ENCODE measurements at places on chromosomes 6 and 20.
A peak's percentile ranks its signal among the peaks of the same experiment; 100 is the strongest.

GRCh38 chr20:10217721-10218410 is 764 bp upstream of the SNAP25 start:
- no peak for DNase-seq

GRCh38 chr6:32432050-32432450 is 7.6 kb upstream of the HLA-DRA start:
- no peak for DNase-seq

GRCh38 chr6:52301326-52301725 is 16.8 kb upstream of the MCM3 start:
- no peak for DNase-seq

DNA sequence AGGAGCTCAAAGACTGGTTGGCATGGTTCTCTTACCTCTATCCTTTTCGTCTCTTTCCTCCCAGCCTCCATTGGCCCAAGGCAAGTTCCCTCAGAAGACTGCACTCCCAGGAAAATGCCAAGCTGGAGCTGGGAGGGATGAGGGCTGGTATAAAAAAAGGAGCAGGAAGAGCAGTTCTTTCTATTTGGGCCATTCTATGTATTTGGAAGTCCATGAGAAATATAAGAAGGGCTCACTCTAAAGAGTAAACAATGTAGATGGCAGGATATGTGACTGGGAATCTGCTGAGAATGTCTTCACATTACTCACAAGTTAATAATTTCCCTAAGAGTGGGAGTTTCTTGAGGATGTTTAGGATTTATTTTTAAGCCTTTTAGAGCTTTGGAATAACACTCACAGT is 36.6 kb upstream of the ADTRP start:
- DNase-seq = no peak

DNA sequence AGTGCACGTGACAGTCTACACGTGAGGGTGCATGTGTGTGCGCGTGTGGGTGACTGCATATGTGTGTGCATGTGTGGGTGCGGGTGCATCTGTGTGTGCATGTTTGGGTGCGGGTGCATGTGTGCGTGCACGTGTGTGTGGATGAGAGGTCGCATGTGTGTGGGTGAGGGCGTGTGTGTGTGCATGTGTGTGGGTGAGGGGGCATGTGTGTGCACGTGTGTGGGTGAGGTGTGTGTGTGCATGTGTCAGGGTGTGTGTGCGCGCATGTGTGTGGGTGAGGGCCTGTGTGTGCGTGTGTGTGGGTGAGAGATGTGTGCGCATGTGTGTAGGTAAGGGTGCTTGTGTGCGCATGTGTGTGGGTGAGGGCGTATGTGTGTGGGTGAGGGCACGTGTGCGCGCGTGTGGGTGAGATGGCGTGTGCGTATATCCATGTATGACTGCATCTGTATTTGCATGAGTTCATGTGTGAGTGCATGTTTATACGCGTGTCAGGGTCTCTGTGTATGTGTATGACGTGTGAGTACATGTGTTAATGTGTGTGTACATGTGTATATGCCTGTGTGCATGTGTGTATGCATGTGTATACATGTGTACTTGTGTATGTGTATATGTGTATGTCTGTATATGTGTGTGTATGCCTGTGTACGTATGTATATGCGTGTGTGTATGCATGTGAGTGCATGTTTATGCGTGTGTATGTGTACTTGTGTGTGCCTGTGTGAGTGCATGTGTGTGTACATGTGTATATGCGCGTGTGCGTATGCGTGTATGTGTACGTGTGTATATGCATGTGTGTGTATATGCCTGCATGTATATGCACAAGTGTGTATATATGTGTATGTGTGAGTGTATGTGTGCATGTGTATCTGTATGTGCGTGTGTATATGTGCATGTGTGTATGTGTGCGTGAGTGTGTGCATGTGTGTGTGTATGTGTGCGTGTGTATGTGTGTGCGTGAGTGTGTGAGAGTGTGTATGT is 4.1 kb upstream of the LIME1 start:
- no peak for DNase-seq

DNA sequence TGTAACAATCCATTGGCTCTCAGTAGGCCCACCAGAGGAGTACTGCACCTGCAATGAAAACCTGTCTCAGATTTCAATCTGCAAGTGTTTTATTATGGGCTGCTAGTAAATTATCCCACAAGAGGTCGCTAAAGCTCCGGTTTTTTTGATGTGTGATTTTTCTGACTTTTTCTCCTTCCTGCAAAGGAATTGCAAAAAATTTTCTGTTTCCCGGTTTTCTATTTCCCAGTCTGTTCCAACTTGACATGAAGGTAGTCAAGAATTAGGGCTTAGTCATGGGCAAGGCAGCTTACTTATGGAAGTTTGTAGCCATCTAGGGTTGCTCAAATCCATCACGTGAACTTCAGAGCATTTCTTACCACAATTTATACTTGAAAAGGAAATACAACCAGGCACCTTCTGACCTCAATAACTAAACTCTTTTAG is 38.5 kb upstream of the AHI1 start:
- DNase-seq = no peak

GRCh38 chr20:37386505-37387251 is 40.7 kb downstream of the SRC start:
- no peak for DNase-seq

DNA sequence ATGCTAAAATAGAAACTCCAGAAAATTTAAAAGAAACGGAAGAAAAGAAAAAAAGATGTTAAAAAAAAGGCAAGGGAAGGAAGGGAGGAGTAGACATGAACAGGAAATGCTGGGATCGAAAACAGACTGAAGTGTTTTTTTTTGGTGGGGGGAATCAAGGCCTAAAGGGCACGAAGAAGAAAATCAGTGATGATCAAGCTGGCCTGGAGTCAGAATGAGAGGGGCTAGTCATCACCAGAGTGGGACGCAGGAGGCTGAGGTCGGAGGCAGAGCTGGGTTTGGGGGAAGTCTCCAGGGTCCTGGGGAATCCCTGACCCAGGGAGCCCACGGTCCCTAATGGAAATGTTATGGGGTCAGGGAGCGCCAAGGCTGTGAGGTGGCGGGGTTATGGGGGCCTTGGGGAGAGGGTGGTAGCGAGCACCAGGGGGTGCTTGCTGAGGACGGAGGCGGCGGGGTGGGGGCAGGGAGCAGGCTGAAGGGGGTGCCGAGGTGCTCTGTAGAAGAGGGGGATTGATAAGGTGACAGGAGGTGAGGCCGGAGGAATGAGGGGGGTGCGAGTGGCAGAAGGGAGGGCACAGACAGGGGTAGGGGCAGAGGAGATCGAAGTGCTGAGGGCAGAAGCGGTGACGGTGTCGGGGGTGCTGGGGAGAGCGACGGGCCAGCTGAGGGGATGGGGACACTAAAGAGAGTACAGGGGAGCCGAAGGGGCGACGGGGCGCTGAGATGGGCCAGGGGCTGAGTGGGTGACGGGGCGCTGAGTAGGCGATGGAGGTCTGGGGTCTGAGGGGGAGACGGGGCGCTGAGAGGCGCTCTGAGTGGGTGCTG is 684 bp downstream of the ZNFX1 start:
- peak; percentile 55 for DNase-seq

- DNase-seq = peak; percentile 77
Observed at GRCh38 chr6:149484733-149485700, at the start of gene ZC3H12D. ZC3H12D (minus strand) TSS chr6:149485014; CDS start chr6:149474543, 10,471 bp downstream.

DNA sequence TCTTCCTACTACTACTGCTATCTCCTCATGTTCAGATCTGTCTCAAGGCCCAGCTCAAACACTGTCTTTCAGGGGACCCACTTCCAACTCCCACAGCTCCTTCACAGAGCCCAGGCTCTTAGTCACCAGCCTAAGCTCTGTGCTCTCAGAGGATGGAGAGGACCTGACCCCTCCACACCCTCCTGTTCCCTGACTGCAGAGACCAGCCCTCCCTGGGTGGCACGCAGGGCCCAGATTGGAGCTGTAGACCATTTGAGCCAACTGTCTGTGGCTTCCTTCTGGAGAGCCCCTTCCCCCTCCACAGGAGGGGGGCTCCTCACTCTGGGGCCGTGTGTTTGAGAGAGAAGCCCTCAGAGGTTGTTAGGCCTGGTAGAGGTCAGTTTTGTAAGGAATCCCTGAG is 9.8 kb downstream of the SNPH start:
- DNase-seq = no peak

GRCh38 chr20:24629668-24630067 is 160.2 kb downstream of the SYNDIG1 start:
- no peak for DNase-seq

GRCh38 chr20:18650224-18650623 is 62.4 kb downstream of the DTD1 start:
- no peak for DNase-seq

DNA sequence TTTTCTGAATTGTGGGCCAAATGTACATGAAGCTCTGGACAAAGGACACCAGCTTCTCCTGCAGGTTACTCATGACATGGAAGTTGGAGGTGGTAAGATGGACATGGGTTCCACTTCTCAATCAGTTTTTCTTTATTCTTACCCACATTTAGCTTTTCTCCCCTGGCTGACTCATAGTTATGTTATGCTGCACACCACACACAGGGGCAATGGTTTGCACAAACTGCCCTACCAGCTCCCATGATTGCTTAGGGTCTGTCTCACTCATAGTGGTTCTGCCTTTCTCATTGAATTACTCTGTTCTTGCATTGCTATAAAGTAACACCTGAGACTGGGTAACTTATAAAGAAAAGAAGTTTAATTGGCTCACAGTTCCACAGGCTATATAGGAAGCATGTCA is 4.5 kb upstream of the CD109 start:
- no peak for DNase-seq

- DNase-seq = no peak
Observed at GRCh38 chr20:32609111-32609773, 24.1 kb upstream of the NOL4L start.

DNA sequence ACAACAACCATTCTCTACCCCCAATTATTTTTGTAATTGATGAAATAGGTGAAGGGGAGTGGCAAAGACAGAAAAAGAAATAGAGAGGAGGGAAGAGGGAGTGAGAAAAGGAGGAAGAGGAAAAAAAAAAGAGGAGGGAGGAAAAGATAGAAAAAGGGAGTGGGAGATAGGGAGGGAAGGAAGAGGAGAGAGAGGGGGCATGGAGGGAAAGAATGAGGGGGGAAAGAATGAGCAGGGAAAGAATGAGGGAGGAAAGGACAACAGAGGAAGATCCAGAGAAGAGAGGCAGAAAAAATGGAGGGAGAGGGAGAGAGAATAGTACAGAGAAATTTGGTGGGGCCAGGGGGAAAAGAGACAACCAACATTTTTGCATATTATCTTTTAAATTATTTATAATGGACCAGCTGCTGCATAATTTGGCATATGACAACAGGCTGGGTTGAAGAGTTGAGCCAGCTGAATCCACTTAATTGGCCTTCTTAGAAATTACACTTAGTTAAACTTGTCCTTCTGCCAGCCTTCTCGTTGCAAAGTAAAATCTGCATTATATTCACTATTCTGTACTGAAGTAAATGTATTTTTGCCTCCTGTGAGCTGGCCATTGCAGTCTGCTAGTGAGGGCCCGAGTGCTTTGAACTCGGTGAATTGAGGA is 101.0 kb downstream of the ARHGAP18 start:
- no peak for DNase-seq

GRCh38 chr6:10412461-10413261 is 2.2 kb downstream of the TFAP2A start:
- DNase-seq = no peak

DNA sequence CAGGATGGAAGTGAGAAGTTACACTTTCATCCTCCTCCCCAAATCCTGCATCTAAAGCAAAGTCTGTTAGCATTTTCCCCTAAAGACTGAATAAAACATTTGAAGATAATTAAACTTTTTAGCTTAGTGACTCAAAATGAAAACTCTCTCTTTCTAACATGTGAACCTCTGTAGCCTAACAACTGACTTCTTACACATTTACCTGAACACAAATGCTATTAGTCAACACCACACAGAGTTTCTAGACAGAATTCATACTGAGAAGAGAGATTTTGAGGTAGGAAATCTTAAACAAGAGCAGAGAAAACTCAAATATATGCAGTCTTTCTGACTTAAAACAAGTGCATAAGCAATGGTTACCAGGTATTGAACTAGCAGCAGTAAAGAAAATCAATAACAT is 149.9 kb upstream of the SMLR1 start:
- DNase-seq = no peak

DNA sequence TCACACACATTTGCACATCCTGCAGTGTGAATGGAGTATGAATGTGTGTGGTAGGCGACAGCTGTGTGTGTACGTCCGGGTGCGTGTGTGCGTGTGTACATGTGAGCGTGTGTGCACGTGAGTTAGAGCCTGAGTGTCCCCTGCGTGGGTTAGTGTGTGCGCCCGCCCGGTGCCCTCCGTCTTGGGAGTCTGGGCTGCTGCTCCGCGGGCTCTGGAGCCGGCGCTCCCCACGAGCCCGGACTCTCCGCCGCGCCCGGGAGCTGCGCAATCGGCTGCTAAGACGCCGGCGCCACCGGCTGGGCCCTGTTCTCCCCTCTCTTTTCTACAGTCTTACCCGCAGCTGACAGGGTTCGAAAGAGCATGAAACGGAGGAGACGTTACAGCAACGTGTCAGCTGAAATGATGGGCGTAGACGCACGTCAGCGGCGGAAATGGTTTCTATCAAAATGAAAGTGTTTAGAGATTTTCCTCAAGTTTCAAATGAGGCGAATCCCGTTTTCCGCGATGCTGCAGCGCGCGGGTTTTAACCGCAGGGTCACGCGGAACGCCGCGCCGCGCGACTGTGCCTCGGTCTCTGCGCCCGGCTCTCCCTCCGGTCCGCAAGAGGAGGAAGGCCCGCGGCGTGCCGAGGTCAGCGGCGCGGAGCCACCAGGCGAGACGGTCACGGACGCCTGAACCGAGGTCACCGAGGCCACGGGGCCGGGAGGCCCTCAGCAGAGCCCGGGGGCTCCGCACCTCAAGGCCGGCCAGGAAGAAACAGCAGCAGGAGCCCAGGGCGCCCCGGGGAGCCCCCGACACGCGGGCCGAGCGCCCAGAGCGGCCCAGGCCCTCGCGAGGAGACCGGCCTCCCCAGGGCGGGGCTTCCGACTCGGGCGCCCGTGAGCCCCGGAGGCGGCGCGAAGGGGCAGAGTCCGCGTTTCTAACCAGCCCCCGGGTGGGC is 95.3 kb upstream of the BHLHE23 start:
- DNase-seq = peak; percentile 61

DNA sequence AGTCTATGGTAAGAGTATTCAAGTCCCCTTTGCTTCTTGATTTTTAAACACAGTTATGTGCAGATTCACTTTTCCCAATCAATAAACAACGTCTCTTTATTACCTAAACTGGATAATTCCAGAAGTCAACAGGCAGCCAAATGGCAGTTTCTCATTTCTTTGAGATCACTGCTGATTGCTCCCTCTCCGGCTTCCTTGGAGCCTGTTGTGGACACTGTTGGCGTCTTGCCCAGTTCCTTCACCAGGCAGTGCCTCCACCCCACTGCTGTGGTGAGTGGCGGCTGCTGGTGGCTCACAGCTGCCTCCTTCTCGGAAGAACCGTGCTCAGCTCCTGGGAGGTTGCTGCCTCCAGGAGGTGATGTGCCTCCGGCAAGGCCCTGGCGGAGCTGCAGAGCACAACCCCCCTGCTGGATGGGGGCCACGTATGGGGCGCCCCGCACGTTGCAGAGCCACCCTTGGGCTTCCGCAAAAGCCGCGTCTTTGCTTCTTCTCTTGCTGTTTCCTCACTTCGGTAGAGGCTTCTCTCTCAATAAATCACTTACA is 105.1 kb upstream of the CNKSR3 start:
- no peak for DNase-seq
